Small intestine (tissue), 16 donors: ENCODE measurements at places on chromosomes 6 and 20. TPM values are rescaled to one million over a fixed set of nuclear protein-coding genes. Genes with fewer than 3 reads are reported as not detected.

ZNF165 gene
- polyA plus RNA-seq, result 4.3 TPM

GRCh38 chr6:36914227-36914794, 28.6 kb downstream of the C6orf89 start:
- DNase-seq, result peak; percentile 96

TXLNB gene
- 1.0 TPM for polyA plus RNA-seq

DNA sequence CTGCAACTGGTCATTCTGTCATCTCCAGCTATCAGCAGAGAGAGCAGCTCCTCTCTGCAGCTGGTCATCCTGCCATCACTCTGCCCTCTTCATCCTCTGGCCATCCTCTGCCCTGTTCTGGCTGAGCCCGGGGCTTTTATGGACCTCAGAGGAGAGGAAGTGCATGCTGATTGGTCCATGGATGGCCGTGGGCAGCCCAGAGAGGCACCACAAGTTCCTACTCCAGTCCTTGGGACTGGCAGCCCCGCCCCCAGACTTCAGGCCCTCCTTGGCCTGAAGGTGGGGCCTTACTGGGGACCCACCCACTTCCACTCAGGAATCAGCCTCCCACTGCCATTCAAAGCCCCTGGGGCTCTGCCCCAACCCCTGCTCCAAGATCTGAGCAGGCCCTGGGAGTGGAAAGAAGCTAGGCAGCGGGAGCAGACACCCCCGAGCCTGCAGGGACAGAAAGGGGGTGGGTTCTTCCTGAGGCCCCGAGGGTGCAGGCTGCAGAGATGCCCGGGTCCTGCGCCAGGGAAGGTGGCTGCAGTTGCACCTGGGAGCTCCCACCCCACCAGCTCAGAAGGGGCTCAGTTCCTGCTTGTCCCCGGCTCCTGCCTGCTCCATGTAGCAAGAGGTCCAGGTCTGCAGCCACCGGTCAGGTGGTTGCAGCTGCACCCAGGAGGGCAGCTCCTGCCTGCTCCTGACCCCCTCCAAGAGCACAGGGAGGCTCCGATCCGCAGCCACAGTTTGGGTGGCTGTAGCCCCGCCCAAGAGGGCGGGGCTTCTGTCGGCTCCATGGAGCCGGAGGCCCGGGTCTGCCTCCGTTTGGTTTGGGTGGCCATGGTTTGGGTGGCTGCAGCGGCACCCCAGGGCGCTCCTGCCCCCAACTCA, 34.1 kb upstream of the HMGA1 start:
- DNase-seq, result no peak

- no peak for DNase-seq
These were observed at the start of gene PGC for GRCh38 chr6:41747256-41748101. Gene PGC (minus strand): TSS chr6:41747397. CDS start chr6:41747334, 63 bp downstream.

DNA sequence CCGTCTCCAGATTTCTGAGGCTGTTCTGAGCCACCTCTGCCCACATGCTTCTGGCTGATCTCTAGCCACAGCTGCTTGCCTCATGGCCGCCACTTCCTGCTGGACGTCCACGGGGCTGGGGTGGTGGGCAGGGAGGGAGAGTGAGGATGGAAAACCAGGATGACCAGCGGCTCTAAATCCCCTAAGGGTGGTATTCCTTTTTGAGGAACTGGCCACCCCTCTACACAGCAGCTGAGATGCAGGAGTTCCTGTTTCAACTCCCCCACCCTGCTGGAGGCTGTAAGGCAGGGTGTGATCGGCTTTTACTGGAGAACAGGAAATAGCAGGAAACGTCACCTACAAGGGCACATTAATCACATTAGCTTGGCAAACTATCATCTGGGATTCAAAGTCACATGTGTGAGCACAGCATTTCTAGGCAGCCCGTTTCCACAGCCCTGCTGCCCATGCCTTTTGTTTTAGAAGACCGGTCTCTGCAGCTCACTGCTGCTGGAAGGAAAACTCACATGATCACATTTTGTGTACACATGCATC, 181.6 kb upstream of the ECI2 start:
- DNase-seq, result peak; percentile 83

- DNase-seq, result no peak
These were observed 77.6 kb upstream of the FYN start for GRCh38 chr6:111950661-111951496.

DNA sequence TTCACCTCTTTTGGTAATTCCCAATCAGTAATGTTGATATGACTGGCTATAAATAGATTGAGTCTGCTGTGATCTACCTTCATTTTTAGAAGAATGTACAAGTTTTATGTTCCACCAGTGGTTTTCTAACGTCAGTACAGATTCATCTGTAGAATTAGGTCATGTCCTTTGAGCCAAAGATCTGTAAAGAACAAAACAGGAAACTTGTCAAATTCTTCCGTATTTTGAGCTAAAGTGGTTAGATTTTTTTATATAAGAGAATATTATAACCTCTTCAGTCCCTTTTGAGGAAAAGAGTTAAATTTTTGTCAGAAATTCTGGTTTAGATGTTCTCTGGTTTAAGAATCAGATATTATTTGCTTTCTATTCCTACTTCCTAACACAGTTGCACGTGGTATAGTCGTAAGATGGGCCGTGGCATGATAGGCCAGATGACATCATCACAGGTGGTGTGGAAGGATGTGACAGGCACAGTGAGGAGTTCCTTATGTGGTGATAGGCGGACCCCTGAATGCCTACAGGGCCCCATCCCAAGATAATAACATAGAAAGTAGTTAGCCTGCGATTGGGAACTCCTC, 62.3 kb downstream of the SNX9 start:
- DNase-seq, result peak; percentile 31

DNA sequence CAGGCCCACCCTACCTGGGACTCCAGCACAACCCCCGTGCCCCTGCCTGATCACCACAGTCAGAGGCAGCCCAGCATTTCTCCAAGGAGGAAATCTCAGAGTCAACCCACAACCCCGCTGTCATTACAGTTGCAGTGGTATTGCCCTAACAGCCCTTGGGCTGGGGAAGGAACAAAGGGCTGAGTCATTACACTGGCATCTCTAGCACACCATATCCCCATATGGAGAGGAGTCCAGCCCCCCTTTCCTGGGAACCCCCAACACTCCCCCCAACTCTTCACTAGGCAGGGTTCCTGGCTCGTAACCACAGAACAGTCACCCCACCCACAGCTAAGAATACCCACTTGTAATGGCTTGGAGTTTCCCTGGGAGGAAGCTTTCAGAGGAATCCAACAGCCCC, 149.4 kb upstream of the OGFRL1 start:
- DNase-seq, result no peak

- DNase-seq, result no peak
These were observed 174.9 kb downstream of the SMOC2 start for GRCh38 chr6:168615837-168616236.

DNA sequence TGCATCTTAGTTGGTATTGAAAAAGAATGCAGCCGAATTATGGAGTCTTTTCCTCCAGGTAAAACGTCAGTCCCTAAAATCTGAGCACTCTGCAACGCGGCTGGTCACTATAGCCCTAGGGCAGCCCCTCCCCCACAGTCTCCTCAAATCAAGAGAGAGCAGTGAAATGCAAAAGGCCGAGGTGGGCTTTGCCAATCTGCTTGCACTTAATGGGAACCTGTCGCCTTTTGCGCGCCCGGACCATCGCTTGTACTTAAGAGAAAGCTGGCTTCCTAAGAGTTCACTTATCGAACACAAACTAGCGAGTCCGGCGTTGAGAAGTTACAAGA, 447 bp downstream of the MCM3 start:
- no peak for DNase-seq

CEP85L gene
- 1.1 TPM for polyA plus RNA-seq

- DNase-seq, result peak; percentile 51
These were observed 230.8 kb downstream of the BCAS1 start for GRCh38 chr20:53839423-53840176.

IL20RA gene
- 1.0 TPM for polyA plus RNA-seq

DNA sequence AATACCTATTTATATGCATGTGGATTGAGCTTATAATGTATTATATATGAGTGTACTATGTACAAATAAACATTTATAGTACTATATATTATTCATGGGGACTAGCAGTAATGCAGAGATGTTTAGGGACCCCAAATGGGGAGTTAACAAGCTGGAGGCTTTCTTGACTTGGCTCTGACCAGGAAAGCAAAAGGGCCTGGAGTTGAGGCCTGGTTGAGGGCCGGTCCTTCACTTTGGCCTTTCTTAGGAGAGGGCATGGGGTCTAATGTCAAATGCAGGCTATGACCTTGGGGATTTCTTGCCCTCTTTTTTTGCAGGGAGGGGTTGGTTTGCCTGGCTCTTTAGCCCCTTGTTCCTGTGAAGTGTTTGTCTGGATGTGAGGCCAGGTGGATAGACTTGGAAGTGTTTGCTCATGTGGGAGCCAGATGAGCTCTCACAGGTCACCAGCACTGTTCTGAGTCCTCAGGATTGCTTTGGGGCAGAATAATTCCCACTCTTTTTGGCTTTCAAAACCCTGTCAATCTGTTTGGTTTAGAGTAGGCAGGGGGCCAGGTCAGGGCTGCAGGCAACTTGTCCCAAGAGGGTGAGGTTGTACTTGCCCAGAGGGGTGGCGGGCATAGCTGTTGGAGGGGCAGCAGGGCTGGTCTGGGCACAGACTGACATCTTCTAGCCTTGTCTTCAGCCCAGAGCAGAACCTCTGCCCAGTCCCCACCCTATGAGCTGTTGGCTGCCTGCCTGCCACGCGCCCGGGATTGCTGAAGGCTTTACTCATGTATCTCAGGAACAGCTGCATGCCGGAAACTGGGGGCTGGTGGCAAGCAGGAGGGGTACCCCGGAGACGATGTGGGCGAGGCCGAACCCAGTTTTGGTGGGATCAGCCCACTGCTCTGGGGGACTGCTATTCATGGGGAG, 14.6 kb downstream of the TJAP1 start:
- peak; percentile 59 for DNase-seq

DNA sequence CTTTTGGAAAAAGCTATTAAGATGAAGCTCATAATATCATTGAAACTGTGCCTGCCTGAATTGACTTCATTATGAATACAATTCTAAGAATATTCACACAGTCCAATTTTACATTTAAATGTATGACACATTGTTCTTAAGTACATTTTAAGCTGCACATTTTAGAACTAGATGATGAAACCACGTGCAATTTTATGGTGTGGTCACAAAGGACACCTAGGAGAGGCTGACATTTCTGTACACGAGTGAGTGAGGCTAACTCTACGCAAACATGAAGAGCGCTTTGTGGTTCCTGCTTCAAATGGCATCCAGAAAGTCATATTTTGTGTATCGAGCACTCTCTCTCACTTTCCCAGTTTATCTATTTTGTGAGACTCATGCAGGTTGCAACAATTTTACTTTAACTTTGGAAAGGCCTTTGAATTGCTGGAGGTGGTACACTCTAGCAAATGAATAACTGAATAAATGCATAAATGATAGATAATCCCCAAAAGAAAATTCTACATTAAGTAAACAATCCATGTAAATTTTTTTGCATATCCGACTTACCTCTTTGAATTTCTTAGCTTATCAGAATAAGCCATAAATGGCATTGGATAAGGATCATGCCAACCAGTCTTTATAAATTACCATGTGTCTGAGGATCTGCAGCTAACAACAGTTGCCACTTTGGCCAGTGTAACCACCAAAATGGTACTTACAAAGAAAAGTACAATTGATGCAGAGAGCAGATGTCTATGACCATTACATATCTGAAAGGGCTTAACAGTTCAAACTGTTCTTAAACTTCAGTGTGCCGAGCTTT, 97.3 kb downstream of the NRSN1 start:
- DNase-seq, result no peak

DNA sequence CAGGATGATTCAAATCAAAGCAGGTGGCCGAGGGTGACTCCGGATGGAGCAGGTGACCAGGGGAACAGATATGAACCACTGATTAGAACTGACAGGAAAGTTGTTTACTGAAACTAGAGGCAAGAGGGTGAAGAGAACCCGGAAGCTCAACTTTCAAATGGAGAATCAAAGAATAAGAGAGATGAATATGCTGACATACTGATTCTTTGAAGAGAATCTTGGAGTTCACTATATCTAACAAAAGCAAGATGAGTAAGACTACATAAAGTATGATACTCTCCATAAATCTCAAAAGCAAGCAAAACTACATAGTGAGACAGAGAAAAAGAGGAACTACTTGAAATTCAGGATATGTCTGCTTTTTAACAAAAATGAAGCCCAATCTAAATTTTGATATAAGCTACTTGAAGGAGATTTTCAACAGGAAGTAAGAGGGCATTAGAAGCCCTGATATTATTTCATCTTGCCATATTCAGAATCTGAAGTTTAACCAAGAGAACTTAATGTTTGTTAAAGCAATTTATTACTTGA, 4.0 kb upstream of the UBD start:
- DNase-seq, result no peak

DNA sequence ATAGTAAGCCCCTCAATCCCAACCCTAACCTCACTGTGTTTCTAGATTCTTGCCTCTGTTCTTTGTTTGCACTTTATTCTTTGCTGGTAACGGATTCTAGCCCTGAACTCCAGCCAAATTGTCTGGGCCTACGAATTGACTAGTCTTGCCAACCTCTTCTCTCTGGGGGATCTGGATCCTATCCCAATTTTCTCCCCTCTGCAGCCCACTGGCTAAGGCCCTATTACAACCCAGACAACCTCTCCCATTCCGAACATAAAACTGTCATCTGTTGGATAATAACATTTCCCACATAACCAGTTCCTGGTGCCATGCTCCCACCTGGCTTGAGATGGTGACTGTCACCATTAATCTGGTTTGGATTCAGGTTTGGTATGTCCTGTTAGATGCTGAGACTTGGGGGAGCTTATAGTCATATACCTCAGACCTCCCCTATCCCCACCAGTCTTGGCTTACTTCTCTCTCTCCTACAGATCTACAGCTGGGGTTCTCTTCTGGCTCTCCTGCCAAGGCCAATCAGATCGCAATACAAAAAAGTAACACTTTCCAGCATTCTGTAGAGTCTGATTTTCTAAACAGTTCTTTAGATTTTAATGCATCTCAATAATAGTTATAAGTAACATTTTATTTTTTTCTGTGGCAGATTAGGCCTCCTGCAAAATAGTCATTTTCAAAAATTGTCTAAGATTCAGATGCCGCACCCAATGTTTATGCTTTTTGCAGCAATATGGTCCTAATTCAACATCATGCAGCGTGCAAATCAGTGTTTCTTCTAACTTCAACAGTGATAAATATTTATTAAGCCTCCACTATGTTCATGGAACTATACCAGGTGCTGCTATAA, 29.8 kb upstream of the AHI1 start:
- DNase-seq, result no peak

FAM209B gene
- polyA plus RNA-seq, result 1.9 TPM
